ENCODE measurements at places on chromosomes 7 and 10.

DNA sequence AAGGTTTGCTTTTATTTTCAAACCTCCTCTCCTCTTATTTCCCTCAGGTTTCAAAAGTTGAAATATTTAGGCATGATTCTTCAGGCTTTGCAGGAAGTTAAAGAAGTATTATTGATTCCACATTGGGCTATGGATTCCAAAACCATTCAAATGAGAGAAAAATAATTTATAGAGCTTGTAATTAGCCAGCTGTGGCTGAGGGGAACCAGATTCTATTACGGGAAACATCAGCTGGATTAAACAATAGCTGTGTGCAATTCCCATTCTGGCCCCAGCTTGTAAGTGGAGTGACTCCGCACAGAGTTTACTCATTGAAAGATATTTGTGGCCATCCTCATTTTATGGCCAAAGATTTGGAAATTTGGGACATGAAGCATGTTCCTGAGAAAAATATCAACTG, 77.0 kb upstream of the PHYHIPL start:
- DNase-seq: no peak

DNA sequence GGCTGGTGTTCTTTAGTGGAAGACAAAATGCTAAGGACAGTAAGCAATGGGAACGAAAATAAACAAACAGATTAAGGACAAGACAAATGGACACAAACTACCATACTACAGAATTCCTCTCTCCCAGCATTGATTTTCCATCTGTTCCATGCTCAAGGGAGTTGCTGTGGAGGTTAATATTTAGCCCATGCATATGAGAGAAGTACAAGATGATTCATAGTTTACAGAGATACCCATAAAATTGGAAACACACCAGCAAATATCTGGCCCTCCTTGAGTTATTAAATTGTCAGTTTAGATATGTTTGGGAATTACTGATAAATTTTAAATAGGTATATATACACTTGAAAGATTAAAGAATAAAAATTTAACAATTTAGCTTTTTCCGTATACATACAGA, 69.8 kb downstream of the GLI3 start:
- DNase-seq: no peak

DNA sequence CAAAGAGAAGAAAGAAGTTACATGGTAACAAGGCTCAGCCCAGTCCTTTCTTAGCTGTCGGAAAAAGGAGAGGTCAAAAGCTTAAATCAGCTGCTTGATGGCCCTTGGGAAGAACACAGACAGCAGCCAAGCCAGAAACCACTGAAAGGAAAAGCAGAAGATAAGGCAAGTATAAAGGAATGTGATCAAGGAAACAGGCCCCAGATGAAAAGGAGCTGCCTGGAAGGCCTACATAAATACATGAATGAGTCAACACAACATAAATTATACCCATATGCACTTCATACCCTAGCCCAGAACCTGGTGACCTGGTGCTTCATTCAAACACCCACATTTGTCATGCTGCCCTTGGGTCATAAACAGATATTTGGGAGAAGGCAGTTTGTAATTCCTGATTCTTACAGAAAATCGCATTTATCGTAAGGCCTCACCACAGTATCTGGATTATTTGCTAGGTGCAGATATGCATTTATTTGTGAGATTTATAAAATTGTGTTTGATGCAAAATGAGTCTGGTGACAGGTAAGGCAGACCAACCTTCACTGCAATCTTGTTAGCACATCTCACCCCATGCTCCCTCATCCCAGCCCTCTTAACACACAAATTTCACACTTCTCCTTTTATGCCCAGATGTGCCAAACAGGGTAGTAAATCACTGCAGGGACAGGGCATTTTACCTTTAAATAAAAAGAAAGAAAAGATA, 94.9 kb upstream of the KCNIP2 start:
- DNase-seq: no peak

DNA sequence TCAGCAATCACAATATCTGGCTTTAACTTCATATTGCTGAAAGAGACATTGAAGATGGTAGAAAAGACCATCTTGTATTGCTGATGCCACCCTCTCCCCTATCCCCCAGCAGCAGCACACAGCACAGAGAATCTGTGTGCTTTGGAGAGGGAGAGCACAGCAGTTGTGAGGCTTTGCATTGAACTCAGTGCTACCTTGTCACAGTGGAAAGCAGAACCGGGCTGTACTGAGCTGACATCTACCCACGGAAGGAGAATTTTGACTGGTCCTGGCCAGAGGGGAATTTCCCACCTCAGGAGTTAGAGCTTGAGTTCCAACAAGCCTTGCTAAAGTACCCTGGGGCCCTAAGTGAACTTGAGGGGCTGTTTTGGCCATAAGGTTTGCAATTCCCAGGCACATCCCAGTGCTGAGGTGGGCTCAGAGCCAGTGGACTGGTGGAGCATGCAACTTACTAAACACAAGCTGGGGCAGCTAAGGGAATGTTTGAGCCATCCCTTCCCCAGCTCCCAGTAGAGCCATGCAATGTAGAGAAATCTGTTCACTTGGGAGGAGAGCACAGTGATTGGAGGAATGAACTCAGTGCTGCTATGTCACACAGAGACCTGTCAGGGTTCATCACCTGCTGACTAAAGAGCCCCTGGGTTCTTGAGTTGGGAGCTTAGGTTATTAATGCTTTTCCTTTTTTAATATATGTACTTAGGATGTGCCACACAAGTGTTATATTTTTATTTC, 62.1 kb downstream of the OR13A1 start:
- no peak for DNase-seq

Data from T-helper 2 cell (primary cell).